ENCODE measurements at places on chromosomes 1 and 21.

DNA sequence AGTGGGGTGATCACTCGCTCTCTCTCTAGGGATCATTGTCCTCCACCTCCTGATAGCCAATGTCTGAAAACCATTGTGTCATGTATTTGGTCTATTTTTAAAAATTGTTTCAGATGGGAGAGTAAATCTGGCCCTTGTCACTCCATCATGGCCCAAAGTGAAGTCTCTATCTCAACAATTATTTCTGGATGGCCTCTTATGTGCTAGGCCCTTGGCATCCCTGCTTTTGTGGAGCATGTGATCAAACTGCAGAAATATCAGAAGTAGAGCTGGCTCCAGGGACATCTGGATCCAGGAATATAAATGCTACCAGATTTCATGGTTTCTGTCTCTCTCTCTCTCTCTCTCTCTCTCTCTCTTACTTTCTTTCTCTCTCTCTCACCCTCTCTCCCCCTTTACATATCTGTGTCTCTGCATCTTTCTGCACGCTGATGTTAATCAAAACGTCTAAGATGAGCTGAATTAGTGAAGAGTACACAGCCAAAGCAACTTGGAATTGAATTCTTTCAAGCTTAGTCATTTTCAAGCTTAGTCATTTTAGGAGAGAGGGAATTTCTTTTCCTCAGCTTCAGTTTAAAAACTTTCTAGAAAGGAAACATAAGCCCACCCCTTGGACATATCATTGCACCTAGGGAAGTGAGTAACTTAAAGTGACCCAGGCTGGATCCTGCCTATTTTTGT is 47.4 kb upstream of the DOCK7 start:
- DNase-seq, result no peak

DNA sequence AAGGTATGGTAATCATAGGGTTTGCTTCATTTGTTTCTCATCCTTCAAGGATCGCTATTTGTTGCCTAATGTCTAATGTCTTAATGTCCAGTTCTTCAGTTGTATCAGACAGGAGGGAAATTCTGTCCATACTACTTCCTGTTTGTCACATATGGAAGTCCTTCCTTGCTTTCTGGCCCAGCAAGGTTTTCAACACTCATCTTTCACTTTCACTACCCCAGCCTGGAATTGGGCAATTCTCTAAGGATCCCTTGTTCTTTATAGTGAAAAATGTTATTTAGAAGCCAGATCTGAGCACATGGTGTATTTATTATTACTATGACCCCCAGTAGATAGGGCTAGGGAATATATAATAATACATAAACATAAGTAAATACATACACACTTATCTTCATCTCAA is 50.6 kb upstream of the SLC35A3 start:
- no peak for DNase-seq

GRCh38 chr1:201841265-201841912 is 12.4 kb downstream of the IPO9 start:
- no peak for DNase-seq

- no peak for DNase-seq
Observed at GRCh38 chr1:41917076-41917475, 1.6 kb downstream of the HIVEP3 start.

DNA sequence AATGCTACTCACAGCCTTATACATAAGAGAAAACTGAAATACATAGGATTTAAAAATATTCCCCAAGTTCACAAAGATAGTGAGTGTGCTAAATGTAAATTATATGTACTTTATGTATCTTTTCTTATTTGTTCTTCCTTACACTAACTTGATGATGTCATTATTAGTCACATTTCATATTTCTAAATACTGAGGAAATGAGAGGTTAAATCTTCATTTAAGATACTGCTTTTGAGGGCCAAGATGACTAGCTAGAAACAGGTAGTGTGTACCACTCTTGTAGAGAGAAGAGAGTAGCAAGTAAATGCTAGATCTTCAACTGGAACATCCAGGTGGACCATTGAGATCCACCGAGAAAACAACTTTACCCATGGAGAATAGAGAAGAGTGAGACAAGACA is 29.8 kb downstream of the PYHIN1 start:
- no peak for DNase-seq

DNA sequence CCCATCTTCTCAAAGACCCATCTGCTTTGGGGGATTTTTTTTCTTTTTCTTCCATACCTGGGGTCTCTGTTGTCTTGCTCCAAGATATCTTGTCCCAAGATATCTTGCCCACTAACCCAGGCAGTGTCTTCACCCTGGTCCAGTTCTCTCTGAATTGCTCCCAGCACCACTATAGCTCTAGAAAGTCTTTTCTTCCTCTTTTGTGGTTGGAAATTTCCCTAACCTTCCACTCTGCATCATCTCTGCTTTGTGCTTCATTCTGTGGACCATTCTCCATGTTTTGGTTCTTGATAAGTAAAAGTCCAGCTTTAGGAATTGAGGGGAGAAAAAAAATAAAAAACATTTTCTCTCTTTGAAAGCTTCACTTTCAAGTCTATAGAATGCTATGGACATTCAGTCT is 20.9 kb downstream of the STYXL2 start:
- no peak for DNase-seq

DNA sequence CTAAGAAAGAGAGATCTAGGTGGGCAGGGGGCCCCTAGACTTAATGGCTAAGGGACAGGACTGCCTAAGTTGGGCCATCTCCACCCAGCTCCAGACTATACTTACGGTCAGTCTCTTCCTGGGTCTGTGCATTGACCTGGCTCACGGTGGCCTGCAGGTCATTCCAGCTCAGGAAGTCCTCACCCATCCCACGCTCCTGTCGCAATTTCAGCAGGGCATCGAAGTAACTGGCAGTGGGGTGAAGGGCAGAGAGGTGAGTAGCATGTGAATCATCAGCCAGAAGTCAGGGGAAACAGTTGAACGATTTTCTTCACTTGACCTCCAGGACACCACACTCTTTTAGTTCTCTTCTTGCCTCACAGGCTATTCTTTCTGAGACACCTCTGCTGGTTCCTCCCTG is 20.5 kb downstream of the IQGAP3 start:
- no peak for DNase-seq

DNA sequence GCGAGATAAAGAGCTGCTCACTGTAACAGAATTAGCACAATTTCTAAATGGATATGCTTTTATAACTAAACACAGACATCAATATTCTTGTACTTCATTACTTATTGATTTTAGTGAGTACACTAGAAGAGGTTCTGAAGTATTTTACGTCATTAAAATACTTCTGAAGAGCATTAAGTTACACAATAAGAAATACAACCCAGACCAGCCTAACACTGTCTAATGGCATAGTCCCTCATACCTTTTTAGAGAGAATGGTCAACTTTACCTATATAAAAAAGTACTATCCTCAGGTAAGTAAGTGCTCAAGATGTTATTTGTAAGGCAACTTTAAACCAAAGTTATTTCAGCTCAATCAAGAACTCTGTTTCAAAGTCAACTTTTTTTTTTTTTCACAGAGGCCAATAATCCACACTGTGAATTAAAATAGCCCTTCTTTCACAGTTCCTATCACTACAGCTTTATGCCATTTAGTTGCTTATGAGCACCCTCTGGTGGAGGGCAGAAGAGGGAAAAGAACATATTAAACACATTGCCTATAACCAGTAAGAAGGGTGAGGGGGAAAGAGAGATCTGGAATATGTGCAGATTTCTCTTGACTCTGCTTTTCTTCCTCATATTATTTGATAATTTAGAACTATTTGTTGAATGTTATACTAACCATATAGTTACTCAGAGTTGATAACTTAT is 182.1 kb upstream of the DMRTA2 start:
- DNase-seq, result no peak

DNA sequence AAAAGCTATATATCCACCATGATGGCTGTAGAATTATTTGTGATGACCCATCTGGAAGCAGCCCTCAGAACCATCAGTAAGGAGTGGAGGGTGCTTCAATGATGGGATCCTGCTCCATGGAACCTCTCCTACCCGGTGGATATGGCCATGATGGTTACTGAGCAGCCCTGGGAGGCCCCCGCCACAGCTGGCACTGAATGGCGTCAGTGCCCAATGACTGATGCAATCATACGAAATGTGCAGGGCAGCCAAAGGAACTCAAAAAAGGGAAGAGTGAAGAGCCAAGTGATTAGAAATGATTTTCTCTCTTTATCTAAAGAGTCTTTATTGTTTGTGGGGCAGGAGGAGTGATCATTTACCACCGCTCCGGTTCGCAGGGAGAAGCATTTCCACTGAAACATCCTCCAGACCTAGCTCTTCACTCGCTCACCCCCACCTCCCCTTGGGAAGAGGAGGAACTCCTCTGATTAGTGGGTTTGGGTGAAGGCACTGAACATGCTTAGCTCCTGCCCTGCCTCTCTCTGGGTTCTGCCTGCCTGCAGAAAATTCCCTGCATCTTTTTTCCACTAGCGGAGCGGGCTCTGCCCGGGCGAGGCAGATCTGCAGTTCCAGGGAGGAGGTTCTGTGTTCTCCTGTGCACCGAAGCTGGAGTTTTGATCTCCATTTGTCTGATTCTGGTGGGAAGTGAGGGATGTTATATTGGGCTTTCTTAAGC is 260.3 kb downstream of the GRIK3 start:
- DNase-seq, result no peak

DNA sequence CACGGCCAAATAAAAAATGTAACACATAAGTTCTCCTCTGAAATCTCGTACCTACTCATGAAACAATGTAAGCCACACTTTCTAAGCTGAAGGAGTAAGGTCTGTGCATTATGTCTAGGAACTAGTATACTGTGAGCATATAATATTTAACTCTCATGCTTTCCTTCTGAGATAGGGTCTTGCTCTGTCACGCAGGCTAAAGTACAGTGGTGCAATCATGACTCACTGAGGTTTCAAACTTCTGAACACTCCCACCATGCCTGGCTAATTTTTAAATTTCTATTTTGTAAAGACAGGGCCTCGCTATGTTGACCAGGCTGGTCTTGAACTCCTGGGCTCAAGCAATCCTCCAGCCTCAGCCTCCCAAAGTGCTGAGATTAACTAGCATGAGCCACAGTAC is 71.3 kb downstream of the AHCTF1 start:
- no peak for DNase-seq

DNA sequence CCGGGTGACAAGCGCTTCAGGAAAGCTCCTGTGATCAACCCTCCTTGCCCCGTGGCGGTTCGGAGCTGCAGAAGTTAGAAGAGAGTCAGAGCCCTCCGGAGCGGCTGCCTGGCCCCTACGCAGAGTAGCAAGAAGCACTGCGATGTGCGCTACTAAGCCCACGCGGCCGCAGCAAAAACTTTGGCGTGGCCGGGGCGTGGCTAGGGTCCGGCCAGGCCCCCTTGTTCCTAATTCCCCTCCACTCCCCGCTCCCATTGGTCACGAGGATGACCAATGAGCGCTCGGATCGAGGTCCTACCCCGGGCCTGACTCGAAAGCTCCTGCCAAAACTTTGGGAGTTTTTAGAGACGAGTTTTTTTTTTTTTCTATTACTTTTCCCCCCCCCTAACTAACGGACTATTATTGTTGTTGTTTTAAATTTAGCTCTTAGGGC is at the start of gene HLX:
TSS of gene HLX (plus strand) at position 368 of the 433 bp plus-strand sequence. CDS start 415 bp downstream, outside the sequence.
- peak; percentile 75 for DNase-seq
